ENCODE measurements at places on chromosomes 5 and 9.

GRCh38 chr5:37272511-37272910, 23.3 kb upstream of the CPLANE1 start:
- DNase-seq: peak; percentile 77

- DNase-seq: no peak
Measured at GRCh38 chr9:101018467-101018866, 10.1 kb upstream of the PLPPR1 start.

GRCh38 chr5:116652196-116652729, 77.6 kb upstream of the SEMA6A start:
- peak; percentile 35 for DNase-seq

- peak; percentile 43 for DNase-seq
Measured at GRCh38 chr5:130104895-130105688, 200.8 kb downstream of the CHSY3 start.
